Stimulated activated CD8-positive, alpha-beta memory T cell treated with anti-CD3 and anti-CD28 coated beads, Interleukin-2, amount 100 ng/mL, for 1 hour (primary cell): ENCODE measurements at places on chromosomes 16 and 17.

- DNase-seq: no peak
These were observed 32.3 kb upstream of the TOB1 start for GRCh38 chr17:50898369-50899004.

- no peak for DNase-seq
These were observed 5.6 kb downstream of the BAIAP3 start for GRCh38 chr16:1338855-1339675.

DNA sequence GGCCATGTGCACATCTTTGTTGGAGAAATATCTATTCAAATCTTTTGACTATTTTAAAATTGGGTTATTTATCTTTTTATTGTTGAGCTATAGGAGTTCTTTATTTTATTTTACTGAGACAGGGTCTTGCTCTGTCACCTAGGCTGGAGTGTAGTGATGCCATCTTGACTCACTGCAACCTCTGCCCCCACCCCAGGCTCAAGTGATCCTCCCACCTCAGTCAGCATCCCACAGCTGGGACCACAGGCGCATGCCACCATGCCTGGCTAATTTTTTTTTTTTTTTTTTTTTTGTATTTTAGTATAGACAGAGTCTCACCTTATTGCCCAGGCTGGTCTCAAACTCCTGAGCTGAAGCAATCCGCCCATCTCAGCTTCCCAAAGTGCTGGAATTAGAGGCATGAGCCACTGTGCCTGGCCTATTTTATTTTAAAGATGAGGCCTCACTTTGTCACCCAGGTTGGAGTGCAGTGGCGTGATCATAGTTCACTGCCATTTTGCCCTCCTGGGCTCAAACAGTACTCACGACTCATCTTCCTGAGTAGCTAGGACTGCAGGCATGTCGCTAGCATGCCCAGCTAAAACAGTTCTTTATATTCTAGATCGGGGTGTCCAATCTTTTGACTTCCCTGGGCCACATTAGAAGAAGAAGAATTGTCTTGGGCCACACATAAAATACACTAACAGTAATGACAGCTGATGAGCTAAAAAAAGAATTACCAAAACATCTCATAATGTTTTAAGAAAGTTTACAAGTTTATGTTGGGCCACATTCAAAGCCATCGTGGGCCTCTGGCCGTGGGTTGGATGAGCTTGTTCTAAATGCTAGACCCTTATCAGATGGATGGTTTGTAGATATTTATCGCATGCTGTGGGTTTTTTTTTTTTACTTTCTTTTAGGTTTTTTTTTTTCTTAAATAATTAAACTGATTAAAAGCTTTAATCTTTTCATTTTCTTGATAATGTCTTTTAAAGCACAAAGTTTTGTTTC lies 13.7 kb downstream of the TENT4B start:
- DNase-seq: no peak

DNA sequence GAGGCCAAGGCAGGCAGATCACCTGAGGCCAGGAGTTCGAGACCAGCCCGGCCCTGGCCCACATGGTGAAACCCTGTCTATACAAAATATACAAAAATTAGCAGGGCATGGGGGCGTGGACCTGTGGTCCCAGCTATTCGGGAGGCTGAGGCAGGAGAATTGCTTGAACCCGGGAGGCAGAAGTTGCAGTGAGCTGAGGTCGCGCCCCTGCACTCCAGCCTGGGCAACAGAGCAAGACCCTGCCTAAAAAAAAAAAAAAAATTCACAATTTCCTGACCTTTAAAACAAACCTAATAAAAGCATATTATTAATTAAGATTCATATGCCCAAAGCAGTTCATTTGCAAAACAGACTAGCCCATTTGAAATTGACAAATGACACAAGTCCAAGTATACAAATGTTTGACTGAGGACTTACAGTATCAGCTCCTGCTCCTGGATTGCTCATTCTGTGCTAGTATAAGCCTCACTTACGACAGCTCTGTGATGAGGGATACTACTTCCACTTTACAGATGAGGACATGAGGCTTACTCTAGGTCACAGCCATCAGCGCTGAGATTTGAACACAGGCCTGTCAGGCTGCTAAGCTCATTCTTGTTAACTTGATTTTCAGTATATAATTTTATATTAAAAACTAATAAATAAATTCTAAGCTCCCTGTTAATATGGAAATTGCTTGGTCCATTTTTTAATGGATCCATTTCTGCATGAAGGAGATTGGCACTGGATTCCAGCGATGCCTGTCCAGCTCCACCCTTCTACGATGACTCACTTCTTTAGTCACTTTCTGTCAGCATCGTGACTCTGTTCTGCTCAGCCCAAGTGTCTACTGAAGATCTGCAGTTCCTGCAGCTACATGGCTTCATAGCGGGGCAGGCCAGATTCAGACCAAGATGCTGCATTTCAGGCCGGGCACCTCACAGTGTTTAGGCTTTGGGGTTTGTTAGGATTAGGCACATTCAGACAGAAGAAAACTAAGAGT lies 88.2 kb downstream of the WDR59 start:
- DNase-seq: no peak

DNA sequence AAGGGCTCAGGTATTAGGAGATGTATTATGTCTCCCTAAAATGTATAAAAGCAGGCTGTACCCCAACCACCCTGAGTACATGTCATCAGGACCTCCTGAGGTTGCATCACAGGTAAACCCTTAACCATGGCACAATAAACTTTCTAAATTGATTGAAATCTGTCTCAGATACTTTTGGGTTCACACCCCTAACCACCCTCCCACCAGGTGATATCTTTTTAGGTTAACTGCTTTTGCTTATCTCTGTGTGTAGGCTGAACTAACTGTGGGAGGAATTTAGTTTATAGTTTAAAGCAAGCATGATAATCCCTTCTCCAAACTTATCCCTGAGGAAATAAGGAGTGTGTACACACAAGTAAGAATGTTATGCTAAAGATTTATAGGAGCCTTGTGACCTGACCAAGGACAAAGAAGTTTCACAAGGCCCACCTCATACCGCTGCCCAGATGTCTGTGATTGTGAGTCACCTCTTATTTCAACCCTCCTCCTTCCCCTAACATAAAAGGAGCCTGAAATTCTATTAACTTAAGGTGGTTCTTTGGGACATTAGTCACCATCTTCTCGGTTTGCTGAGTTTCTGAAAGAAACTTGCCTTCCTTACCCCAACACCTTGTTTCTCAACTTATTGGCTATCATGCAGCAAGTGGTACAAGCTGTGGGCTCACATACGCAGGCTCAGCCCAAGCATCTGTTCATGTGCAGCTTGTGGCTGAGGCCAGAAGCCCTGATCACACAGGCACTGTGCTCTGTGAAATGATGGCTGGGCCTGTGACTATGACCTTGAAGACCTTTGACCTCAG lies 11.3 kb downstream of the PRSS22 start:
- no peak for DNase-seq

DNA sequence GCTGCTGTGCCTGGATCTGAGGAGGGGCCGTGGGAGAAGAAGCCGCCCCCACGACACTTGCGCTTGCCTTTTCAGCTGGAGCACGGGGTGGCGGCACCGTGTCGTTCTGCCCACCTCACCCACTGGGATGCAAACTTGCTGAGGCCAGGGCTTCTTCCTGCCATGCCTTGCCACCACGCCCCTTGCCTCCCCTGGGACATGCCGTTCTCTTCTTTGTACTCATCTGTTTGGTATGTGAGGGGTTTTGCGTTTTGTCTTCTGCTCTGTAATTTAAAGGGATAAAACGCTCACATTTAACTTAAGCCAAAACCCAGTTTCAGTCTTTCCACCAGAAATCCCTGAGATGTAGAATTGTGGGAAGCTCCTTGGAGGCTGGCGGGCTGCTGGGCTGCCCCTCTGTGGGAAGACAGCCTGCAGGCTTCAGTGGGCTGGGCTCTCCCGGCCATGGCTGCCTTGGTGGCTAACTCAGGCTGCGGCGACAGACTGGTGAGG lies 180.2 kb downstream of the RPTOR start:
- no peak for DNase-seq

GRCh38 chr17:13792314-13792713 lies 190.6 kb upstream of the HS3ST3A1 start:
- DNase-seq: no peak
